ENCODE measurements at places on chromosomes 7 and 10. TPM values are rescaled to one million over a fixed set of nuclear protein-coding genes. Genes with fewer than 3 reads are reported as not detected.

GRCh38 chr7:7933915-7934526 is 34.6 kb upstream of the GLCCI1 start:
- no peaks in the 10 kb centered on the region for H3K27me3 ChIP-seq
- H3K27ac ChIP-seq: no peak overlapping the region
- H3K4me3 ChIP-seq: no peak overlapping the region
- H3K4me1 ChIP-seq: no peaks in the 10 kb centered on the region

DNA sequence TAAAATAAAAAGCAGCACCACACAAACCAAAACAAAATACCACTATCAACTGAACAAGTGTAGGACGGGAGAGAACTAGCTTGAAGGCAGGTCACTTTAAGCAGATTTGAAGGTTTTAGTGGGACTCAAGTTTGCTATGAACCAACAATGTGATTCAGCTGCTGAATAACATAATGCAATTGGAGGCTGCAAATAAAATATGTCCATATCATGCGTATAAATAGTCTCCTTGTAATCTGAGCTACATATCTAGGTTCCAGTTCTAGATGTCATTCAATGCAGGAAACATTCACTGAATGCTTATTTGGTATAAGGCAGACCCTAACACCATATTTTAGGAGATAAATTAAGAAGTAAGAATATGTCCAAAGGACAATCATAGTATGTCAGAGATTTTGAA is 81.4 kb upstream of the KCNIP2 start:
- DNase-seq: no peak
- H3K27ac ChIP-seq: no peak overlapping the region
- H3K36me3 ChIP-seq: peaks cover 10% of the 10 kb centered on the region
- no peaks in the 10 kb centered on the region for H3K4me1 ChIP-seq
- no peaks in the 10 kb centered on the region for H3K27me3 ChIP-seq

DNA sequence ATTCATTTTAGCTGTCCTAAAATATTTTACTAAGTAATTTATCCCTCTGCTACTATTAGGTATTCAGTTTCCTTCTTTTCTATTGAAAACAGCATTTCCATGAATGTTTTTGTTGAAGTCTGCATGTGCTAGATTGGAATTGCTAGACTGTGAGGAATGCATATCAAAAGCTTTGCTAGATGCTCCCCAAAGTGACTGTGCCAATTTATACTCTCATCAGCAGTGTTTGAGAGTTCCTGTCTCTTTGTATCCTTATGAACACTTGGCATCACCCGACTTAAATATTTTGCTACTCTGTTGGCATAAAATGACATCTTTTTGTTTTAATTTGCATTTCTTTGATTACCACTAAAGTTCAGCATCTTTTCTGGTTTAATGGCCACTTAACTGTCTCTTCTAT is 45.0 kb upstream of the PRR15 start:
- DNase-seq: no peak
- no peaks in the 10 kb centered on the region for H3K36me3 ChIP-seq
- H3K27me3 ChIP-seq: no peaks in the 10 kb centered on the region
- H3K27ac ChIP-seq: no peak overlapping the region
- H3K4me3 ChIP-seq: no peak overlapping the region

DNA sequence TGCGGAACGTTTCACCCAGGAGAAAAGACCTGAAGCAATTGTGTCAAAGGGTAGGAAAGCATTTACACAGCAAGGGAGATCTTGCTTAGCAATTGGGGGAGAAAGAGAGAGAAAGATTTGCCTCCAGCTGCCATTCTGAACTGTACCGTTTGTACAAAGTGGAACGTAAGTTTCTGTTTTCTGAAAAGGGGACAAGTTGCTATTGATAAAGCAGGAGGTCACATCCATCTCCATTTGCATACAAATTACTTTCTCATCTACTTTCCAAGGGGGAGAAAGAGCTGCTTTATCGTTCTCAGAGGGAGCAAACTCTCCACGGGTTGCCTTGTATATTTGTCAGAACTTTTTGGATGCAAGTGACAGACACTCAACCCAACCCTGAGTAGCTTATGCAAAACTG is 92.0 kb upstream of the CARD11 start:
- H3K4me3 ChIP-seq: no peak overlapping the region
- no peaks in the 10 kb centered on the region for H3K4me1 ChIP-seq
- DNase-seq: no peak

GRCh38 chr7:1223196-1223981 is 9.3 kb upstream of the UNCX start:
- H3K4me3 ChIP-seq: no peak overlapping the region
- DNase-seq: no peak
- no peak overlapping the region for H3K27ac ChIP-seq
- peaks cover 51% of the 10 kb centered on the region for H3K27me3 ChIP-seq

The UNC5B gene
- 0.27 TPM for polyA plus RNA-seq

DNA sequence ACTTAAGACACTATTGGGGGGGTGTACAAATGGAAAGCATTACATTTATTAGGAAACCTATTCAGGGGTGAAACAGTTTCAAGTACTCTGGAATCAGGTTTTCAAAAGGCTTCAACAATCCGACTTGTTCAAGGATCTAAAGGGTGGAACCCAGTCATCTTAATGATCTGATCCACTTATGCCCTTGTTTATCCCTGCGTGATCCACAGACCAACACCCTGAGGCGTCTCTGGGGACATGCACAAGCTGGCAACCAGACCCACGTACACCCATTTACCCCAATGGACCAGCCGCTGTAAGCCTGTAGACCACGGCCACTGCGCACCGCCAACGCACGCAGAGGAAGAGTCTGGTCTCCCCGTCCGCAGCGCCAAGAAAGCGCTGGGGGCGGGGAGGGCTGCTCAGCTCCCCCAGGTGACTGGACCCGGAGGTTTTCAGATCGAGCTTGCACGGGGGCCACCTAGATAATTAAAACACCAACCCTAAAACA is 13.4 kb downstream of the HNRNPF start:
- H3K4me1 ChIP-seq: peaks cover 26% of the 10 kb centered on the region
- H3K27ac ChIP-seq: peak overlapping the region; percentile 92
- DNase-seq: no peak
- H3K4me3 ChIP-seq: peak overlapping the region; percentile 77
- H3K27me3 ChIP-seq: no peaks in the 10 kb centered on the region

All from small intestine (tissue), 16 donors.